Epithelial cell of proximal tubule (primary cell): ENCODE measurements at places on chromosomes 4 and X. TPM values are rescaled to one million over a fixed set of nuclear protein-coding genes. Genes with fewer than 3 reads are reported as not detected.
A peak's percentile ranks its signal among the peaks of the same experiment; 100 is the strongest.

The EVC2 gene
- 4.8 and 9.3 TPM in 2 replicates for total RNA-seq

The XK gene
- total RNA-seq, result 0.63 and 1.4 TPM in 2 replicates

The FRMD7 gene
- not detected in 2 replicates for total RNA-seq

The AMBN gene
- not detected in 2 replicates for total RNA-seq

The STPG2 gene
- not detected in 2 replicates for total RNA-seq

The ADGRG2 gene
- total RNA-seq, result 0.14 and 0.17 TPM in 2 replicates

DNA sequence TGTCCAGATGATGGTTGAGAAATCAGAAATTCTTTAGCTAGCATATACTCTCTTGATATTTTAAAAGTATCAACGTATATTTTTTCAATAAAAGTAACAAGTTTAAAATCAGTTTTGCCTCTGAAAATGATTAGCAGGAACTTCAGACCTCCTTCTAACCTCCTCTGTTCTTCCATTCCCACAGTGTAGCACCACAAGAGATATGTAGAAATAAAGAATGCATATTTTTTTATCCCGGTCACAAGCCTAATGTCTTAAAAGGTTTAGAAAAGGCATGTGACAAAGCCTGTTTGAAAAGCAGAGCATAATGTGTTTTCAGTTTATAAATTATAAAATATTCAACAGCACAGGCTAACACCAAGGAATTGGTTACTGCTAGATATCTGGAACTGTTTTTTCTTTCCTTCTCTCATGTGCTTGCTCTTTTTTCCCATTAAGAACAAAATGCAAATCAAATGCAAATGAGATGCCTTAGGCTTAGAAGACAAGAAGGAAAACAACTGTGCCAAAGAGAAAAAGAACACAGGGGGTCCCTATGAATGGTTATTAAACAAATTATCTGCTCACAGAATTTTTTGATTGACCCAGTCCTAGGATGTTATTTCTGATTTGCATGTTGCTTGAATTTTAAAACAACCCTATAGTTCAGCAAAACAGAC lies 351.7 kb upstream of the FAM241A start:
- DNase-seq, result no peak

GRCh38 chr4:15145709-15146108 lies 143.4 kb downstream of the CPEB2 start:
- DNase-seq, result no peak

- no peak for DNase-seq
Measured at GRCh38 chr4:124694946-124695598, 17.5 kb downstream of the ANKRD50 start.

DNA sequence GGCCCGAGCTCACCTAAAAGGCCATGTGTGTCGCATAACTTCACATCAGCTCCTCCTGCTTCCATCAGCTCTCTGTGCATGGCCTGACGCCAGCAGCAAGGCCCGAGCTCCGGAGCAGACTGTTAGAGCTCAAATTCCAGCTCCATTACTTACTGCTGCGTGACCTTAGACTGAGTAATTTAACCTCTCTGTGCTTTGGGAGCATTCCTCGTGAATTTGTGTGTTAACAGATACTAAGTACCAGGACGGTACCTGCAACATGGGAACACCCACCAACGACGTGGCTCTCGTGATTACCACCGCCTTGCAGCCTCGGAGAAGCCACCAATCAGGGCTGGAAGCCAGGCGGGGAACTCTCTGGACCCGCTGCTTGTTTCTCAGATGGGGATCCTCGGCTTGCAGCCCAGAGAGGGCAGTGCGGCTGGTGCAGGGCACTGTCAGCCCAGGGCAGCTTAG lies 12.9 kb downstream of the LETM1 start:
- DNase-seq, result peak; percentile 56

DNA sequence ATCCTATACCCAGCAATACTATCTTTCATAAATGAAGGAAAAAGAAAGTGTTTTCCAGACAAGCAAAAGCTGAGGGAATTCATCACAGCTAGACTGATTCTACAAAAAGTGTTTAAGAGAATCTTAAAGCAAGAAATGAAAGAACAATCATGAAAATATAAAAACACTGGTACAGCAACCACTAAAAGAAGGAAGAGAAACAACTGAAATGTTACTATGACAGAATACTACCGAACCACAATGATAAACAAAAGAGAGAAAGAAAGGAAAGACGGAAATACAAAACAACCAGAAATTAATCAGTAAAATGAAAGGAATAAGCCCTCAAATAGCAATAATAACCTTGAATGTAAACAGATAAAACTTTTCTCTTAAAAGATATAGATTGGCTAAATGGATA lies 110.8 kb upstream of the AFF2 start:
- no peak for DNase-seq

GRCh38 chr4:142278171-142278570 lies 567.9 kb downstream of the INPP4B start:
- DNase-seq, result no peak

- no peak for DNase-seq
Measured at GRCh38 chr4:24768006-24768405, 27.4 kb upstream of the SOD3 start.

DNA sequence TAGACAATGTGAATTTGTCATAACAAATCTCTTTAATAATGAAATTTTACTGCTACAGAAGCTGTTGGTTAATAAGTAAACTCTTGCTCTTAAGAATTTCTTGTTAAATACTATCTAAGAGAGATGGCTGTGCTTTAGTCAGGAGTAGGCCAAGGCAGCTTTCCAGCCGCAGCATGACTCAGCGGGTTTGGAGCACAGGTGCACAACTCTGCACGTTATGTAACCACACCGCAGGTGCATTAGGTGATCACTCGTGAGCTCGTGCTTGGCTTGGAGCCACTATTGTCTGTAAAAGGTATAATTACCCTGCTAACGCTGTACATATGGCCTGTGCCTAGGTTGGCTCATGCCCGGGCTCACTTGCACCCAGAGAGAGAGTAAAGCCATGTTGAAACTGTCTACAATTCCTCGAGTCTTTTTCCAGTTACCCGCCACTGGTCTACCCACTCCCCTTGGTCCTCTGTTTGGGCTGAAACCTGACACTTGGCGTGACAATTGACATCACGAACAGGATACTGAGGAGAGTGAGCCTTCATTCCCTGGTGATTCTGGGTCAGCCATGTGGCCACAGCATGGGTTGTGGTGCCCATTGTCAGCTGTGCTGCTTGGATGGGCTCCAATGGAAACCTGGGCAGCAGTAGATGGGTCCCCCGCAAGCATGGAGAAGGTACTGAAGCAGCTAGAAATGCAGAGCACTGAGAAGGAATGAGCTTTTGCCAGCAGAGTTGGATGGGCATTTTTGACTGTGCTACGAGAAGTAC lies 18.4 kb upstream of the ANAPC4 start:
- peak; percentile 22 for DNase-seq

DNA sequence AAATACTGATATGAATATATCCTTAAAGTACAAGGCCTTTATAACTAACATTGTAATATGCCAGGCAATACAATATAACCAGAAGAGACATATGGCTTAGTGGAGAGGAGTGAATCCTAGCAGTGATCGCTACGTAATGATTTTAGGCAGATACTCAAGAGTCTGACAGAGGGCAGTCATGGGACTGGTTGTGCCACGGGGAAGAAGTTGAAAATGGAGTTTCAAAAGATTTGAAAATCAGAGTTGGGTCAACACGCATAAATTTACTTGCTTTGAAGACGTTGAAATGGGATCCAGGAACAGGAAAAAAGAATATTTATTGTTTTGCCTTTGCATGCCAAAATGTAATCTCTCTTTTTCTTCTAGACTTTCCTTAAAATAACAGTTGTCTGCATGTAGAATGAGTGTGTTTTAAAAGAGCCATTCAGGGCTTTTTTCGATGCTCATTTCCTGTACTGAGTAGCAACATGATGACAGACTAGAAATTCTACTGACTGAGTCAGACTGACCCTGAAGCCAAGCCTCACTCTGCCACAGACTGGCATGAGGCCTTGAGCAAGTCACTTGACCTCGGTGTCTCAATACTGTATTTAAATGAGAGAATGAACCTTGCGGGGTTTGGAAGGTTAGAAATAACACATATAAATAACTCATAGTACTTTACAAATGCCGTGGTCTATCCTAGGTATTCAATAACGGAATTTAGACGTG lies 8.1 kb upstream of the SMS start:
- DNase-seq, result peak; percentile 79

DNA sequence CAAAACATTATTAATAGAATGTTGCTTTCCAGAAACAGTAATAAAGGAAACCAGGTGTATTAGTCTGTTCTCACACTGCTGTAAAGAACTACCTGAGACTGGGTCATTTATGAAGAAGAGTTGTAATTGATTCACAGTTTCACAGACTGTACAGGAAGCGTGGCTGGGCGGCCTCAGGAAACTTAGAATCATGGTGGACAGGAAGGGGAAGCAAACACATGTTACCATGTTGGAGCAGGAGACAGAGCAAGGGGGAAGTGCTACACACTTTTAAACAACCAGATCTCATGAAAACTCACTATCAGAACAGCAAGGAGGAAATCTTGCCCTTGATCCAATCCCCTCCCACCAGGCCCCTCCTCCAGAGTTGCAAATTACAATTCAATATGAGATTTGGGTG lies 815.8 kb downstream of the TRIML1 start:
- DNase-seq, result no peak

GRCh38 chr4:179328627-179329026 lies 1886.4 kb upstream of the AGA start:
- no peak for DNase-seq

DNA sequence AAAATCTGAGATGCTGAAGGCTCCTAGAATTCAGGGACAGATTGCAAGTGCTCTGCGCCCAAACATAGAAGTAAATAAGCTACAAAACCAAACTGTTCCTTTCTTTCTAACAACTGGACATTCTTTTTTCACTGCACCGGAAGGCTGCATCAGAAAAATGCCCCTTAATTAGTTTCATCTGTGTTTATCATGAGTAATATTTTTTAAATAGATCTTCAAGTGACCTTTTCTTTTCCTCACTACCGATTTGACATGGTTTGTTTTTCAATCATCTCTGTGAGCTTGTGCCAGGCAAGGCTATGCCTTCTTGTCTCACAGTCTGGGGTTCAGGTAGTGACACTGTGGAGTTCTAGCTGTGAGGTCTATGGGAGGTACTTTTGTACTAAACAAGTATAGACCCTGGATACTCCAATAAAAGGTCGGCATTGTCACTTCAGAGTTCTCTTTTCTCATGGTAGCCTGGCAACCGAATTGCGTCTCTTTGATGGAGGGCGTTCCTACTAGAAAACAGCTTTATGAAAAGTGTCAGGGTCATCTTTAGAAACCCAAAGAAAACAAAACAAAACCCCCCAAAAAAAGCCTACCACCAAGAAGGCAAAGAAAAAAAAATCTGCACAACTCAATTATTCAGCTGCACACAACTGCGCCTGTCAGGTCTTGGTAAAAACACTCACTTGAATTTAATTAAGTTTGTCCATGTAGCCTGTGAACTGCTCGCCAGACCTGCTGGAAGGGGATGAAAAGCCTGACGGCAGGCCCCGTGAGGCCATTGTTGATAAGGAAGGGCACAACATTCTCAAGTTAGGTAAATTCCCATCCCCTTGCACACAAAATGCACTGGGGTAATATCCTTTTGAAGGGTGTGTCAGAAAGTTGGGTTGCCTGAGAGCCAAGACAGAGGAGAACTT lies 22.8 kb upstream of the ADAMTS3 start:
- no peak for DNase-seq

DNA sequence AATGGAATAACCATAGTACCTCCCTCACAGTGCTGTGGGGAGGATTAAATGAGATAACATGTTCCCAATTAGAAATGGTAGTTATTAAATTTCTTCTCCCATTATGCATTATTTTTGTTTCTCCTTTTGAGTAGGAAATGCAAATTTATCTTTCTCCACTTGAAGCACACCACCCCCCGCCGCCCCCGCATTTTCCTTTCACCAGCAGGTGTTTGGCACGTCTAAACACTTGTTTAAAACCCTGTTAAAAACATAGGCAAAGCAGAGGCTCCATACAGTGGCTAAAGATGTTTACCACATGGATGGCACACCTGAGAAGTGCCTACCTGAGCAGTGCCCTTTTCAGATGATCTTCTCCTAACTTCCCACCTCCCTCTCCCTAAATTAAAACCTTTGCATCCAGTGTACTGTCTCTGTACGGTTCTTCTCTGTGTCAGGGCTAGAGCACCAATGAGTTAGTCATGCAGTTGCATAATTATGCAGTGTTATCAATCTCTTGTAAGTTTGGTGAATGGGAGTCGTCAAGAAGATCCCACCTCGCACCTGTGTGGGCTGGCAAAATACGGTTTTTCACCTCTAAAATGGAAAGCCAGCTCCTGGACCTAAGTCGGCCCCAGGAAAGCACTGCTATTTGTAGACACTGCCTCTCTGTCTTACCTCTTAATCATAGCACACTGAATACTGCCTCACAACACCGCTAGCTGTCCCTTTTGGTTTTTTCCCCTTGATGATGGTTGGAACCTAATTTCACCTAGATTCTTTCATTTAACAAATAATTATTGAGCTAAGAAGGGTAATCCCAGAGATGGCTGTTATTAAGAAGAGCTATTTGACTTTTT lies 122.0 kb downstream of the CT47B1 start:
- DNase-seq, result no peak

GRCh38 chrX:54246866-54247265 lies 63.8 kb upstream of the FAM120C start:
- DNase-seq, result no peak

DNA sequence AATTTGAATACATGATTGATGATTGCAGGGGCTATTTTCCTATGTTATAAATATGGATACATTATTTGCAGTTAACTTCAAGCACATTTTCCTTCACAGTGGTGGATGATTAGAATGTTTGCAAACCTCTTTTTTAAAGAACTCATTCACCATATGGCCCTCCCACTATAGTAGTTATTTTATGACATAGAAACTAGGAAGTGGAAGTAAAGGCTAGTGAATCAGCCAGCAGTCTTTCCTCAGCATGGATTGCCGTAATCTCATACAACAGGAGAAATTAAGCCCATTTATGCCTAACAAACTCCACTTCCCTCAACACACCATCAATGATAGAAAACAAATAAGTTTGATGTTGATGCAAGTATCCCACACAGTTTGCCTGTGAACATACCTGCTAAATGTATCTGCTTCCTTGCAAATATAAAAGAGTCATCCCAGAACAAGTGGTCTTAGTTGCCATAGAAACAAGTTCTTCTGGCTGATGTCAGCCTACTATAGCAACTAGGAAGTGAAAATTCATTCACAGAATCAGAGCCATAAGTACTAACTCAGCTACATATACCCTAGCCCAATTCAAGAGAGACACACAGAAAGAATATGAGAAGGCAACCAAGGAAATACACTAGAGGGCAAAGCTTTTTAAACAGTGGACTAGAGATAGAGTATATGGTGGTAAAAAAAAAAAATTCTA lies 100.9 kb upstream of the RADX start:
- DNase-seq, result no peak

DNA sequence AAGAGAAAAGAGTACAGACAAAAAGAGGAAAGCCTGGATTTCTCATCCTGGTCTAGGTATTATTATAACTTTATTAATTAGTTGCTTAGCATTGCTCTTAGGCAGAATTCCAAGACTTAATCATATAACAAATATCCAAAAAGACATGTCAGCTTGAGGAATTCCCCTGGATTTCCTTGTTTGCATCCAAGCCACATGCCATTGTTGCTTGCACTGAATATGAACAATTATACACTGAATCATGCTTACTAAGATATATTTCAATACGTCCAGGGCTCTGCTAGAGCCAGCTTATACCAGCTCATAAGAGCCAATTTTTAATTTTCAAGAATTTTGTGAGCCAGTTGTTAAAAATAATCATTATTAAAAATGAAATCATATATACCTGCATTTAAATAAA lies 5.5 kb upstream of the TLR10 start:
- DNase-seq, result no peak
